ENCODE measurements at places on chromosomes 11 and 22. TPM values are rescaled to one million over a fixed set of nuclear protein-coding genes. Genes with fewer than 3 reads are reported as not detected.

DNA sequence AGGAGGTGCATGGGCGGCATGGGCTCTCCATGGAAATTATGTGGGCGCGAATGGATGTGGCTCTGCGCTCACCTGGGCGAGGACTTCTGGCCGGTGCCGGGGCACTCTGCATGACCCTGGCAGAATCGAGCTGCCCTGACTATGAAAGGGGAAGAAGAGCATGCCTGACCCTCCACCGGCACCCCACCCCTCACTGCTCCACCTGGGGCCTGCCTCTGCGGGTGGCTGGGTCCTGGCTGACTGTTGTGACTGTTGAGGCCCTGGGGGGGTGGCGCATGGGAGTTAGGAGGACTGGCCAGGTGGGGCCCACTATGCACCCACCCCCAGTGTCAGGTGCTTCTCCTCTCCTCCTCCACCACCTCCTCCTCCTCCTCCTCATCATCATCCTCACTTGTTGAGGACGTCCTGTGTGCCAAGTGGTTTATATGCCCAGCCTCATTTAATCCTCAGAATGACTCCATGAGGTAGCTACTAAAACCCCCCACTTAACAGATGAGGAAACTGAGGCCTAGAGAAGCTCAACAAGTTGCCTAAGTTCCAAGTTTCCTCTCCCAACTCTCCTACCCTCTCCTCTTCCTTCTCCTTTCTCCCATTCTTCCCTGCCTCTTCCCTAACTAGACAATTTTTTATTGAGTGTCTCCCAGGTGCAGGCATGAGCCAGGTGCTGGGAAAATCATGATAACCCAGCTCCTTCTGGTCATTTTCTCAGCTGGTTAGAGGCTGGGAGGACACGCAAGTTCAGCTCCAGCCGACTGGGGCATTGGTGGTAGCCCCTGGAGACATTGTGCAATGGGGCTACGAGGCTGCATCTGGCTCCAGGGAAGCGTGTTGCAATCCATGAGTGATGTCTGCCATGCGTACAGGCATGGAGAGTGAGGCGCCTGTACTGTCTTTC lies 2.3 kb downstream of the MYEOV start:
- no peaks in the 10 kb centered on the region for H3K27me3 ChIP-seq
- H3K36me3 ChIP-seq: no peaks in the 10 kb centered on the region
- H3K4me3 ChIP-seq: no peak overlapping the region
- H3K4me1 ChIP-seq: no peaks in the 10 kb centered on the region
- peak overlapping the region; percentile 64 for H3K27ac ChIP-seq

- H3K36me3 ChIP-seq: no peaks in the 10 kb centered on the region
- H3K4me3 ChIP-seq: no peak overlapping the region
- no peaks in the 10 kb centered on the region for H3K4me1 ChIP-seq
- H3K27me3 ChIP-seq: no peaks in the 10 kb centered on the region
- H3K27ac ChIP-seq: no peak overlapping the region
- no peak for DNase-seq
Observed at GRCh38 chr11:131486100-131486499, 115.7 kb downstream of the NTM start.

DNA sequence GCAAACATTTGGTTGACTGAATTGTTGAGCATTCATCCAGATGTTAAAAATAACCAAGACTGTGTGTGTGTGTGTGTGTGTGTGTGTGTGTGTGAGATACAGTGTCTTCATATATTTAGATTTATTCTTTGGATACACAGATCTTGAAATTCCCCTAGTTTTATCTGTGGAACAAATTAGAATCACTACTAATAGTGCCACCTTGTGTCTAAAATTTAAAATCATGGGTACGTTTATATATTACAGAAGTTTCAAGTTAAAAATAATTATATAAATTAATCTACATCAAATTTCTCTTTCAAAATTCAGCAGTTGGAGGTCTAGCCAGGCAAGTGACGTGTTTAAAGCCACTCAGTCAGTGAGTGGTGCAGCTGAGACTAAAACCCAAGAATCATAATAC lies 1566.2 kb upstream of the TENM4 start:
- H3K4me1 ChIP-seq: no peaks in the 10 kb centered on the region
- H3K27me3 ChIP-seq: no peaks in the 10 kb centered on the region
- DNase-seq: no peak
- H3K27ac ChIP-seq: no peak overlapping the region
- no peaks in the 10 kb centered on the region for H3K36me3 ChIP-seq

GRCh38 chr11:132072858-132073211 lies 702.4 kb downstream of the NTM start:
- no peaks in the 10 kb centered on the region for H3K36me3 ChIP-seq
- no peaks in the 10 kb centered on the region for H3K27me3 ChIP-seq
- no peak overlapping the region for H3K27ac ChIP-seq
- DNase-seq: no peak
- H3K4me3 ChIP-seq: no peak overlapping the region

GRCh38 chr11:97905101-97905500 lies 1115.6 kb upstream of the CNTN5 start:
- no peak overlapping the region for H3K4me3 ChIP-seq
- no peaks in the 10 kb centered on the region for H3K27me3 ChIP-seq
- H3K27ac ChIP-seq: no peak overlapping the region
- no peaks in the 10 kb centered on the region for H3K36me3 ChIP-seq

DNA sequence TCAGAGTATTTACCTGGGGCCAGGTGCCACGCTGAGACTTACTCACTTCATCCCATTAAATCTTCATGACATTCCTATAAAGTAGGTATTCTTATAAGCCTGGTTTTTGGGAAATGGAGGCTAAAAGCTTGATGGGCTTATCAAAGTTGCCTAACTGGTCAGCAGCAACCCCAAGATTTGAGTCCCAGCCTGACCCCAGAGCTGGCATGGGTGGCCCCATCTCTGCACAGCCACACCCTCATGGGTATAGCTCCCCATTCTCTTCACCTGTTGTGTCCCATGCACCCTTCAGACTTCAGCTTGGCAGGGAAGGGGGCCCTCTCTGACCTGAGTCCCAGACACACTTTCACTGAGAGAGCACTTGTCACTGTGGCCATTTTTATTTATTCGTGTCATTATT lies 37.4 kb upstream of the TP53I11 start:
- no peaks in the 10 kb centered on the region for H3K4me1 ChIP-seq
- no peak overlapping the region for H3K27ac ChIP-seq
- no peaks in the 10 kb centered on the region for H3K36me3 ChIP-seq
- H3K27me3 ChIP-seq: no peaks in the 10 kb centered on the region
- H3K4me3 ChIP-seq: no peak overlapping the region
- DNase-seq: no peak

DNA sequence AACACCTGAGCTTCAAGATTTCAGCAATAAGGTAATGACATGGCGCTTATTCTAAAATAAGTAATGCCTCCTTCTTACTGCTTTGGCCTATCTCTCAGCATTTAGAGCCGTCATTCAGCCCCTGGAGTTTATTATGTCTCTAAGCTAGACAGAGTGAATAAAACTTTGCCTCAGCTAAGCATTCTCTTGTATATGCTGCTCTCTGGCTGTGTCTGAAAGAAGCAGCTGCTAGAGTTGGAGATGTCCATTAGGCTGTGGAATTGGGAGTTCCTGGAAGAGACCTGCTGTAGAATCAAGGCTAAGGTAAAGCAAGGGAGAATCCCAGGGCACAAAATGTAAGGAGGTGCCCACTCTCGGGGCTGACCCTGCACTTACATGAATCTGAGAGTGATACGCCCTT lies 35.5 kb upstream of the TTC12 start:
- H3K4me1 ChIP-seq: no peaks in the 10 kb centered on the region
- no peak for DNase-seq
- H3K27me3 ChIP-seq: peaks cover 1% of the 10 kb centered on the region

Gene SGSM1
- total RNA-seq: 9.2 TPM

Gene INPP5J
- 2.4 TPM for total RNA-seq
